Renal pelvis (tissue), 12 donors: ENCODE measurements at places on chromosomes 5 and 9. TPM values are rescaled to one million over a fixed set of nuclear protein-coding genes. Genes with fewer than 3 reads are reported as not detected.

The NUTM2F gene
- polyA plus RNA-seq: not detected

The IL4 gene
- not detected for polyA plus RNA-seq

The PARP8 gene
- polyA plus RNA-seq: 14.1 TPM

The SLC36A3 gene
- not detected for polyA plus RNA-seq

The MED7 gene
- 19.9 TPM for polyA plus RNA-seq

DNA sequence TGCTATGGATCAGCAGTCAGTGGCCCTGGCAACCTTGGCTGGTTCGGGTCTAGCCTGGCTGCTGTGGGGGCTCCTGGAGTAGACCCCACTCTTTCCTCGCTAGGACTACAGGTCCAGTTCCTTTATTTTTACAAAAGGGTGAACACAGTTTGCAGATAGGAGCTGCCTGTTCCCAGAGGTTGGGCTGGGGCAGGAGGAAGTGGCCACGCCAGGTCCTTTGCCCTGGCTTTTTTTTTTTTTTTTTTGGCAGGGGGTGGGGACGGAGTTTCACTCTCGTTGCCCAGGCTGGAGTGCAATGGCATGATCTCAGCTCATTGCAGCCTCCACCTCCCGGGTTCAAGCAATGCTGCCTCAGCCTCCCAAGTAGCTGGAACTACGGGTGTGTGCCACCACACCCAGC is 7.9 kb downstream of the SLC2A6 start:
- DNase-seq: no peak

DNA sequence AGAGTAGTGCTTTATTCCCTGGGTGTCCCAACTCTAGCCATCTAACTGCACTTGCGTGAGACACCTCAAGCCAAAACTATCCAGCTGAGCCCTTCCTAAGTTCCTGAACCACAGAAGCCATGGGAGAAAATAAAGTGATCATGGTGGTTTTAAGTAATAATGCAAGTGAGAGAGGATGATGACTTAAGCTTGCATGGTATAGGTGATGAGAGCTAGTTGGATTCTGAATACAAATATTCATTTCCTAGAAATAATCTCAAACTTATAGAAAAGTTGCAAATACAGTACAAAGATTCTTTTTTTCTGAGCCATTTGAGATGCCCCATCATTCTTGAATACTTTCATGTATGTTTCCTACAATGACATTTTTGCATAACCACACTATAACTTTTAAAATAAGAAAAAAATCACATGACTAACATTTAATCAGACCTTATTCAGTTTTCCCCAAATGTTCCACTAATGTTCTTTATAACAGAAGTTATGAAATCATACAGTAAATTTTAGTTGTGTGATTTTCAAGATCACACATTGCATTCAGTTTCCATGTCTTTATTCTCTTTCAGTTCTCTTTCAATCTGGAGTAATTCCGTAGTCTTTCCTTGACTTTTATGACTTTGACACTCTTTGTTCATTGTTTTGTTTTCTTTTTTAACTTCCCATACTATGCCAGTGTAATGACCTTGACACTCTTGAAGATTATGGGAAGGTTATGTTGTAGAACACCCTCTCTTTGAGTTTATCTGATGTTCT is 5.5 kb upstream of the AK3 start:
- DNase-seq: no peak

DNA sequence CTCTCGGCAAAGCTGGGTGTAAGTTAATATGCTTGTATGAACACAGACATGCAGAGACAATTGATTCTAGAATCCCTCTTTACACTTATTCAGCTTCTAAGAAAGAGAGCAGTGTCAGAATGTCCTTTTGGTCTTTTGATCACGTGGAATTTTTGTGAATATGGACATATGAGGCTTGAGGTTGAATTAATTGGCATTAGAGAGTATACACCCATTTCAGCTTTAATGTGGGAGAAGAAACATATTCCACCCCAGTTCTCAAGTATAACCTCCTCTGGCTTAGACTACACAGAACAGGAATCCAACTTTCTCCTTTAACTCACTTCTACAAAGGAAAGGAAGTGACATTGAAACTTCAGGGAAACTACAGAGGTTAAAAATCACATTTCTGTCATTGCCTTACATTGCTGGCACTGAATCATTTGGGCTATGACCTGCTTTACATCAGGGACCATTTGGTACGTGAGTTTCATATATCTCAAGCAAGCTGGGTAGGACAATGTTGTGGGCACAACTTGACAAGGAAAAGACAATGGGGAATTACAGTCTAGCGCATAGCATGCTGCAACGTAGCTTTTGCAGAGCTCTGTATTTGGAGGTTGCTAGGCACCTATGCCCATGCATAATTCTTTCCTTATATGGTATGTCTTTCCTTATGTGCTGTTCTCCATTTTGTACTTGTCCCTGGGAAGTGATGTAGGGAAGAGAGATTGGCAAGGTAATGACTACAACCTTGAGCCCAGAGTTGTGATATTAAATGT is 19.5 kb downstream of the DAB2 start:
- no peak for DNase-seq

DNA sequence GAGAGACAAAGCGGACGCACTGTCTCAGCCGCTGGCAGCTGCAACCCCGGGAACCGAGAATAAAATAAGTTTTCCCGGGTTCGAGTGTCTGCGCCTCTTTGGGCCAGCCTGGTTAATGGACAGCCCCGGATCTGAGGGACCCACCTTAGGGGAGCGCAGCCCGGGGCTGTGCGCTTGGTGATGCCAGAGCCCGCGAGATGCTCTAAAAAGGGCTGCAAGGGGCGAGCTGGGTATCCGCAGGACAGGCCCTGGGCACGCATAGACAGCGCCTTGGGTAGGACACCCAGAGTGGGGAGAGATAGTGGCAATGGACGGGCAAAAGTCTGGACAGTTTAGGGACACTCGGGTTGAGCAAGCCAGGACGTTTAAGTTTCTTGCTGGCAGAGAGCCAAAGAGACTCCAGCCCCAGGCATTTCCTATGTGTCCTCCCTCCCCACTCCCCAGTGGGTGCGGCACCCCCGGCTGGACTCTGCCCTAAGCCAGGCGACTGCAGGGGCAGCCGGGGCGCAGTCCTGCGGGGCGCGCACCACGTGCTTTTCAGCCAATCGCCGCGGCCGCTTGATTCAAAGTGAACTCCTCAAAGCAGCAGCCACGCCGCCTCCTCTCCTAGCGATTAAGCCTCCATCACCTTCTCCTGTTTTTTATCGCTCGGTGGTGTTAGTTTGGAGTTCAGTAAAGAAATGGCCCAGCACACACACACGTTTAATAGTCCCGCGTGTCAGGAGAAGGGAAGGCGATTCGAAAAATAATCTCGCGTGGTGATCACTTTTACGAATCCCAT is 616 bp upstream of the ENC1 start:
- peak; percentile 75 for DNase-seq

DNA sequence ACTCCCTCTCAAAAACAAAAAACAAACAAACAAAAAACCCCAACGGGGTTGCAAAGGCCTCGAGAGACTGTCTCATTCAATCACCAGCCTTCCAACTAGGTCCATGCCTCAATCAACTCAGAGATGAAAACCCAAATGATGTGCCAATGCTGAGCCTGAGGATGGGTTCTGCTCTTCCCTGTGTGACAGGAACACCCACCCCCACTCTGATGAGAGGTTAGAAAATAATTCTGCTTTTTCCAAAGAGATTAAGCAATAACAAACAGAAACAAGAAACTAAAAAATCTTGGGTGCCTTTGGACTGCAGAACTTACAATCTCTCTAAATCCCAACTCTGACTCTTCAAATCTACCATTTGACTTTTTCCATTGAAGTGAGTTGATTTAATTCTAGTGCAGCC is 25.5 kb upstream of the FBP1 start:
- no peak for DNase-seq

- DNase-seq: no peak
Observed at GRCh38 chr9:136674786-136675349, 12.2 kb downstream of the EGFL7 start.
